ENCODE measurements at places on chromosomes 3 and 15.

DNA sequence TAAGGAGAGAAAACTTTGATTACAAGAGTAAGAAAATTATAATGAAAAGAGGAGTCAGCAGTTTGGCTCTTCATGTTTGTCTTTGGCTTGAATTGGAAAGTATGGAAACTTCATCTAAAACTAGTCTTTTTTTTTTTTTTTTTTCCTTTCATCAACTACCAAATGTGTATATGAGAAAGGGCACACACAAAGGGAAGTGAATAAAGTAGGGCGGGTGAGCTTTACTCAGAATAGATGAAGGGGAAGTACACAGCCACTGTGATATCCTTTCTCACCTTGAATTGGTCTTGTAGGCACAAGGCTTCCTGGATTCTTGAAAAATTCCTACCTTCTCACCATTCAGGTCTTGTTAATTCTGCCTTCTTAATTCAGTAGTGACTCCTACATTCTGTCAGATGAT is 652.3 kb upstream of the KCNMB2 start:
- no peak for DNase-seq

DNA sequence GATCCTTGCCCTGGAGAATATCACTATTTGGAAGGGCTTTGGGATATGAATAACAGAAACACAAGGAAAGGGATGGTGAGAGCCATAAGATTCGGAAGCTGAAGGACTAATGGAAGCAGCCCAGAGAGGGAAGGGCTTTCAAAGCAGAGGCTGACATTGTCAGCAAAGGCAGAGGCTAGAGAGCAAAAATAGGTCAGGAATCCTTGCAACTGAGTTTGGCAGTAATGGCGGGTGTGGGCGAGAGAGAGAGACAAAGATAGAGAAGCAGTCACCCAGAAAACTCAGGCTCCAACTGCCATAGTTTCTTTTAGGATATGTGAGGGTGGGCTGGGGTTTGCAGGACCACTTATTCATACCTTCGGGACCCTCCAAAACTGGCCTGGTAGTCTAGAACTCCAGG is 248.6 kb downstream of the OPA1 start:
- DNase-seq = no peak

GRCh38 chr15:89723031-89723430 is 28.0 kb downstream of the MESP1 start:
- DNase-seq = no peak

GRCh38 chr3:192373032-192373431 is 354.3 kb downstream of the FGF12 start:
- no peak for DNase-seq

DNA sequence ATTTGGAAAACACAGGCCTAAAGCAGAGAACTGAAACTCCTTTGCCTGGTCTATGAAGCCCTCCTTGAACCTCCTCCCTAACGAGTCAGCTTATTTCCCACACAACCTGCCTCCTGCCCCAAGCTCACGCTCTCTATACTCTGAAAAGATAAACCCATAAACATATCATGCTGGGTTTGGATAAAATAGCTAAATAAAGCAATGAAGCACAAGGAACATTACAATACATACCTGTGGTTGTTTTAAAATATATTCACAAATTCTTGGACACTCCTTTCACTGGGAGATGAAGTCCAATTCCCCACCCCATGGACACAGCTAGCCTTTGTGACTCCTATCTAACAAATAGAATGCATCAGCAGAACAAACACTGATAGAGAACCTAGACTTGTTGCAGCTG is 98.2 kb downstream of the PLCH1 start:
- no peak for DNase-seq
